ENCODE measurements at places on chromosomes 3 and 15.

- no peak for DNase-seq
These were observed 27.9 kb downstream of the PLCL2 start for GRCh38 chr3:16912400-16913263.

- no peak for DNase-seq
These were observed 487.1 kb upstream of the CNTN3 start for GRCh38 chr3:75101329-75102147.

- DNase-seq, result no peak
These were observed 217.4 kb upstream of the CD96 start for GRCh38 chr3:111324645-111325044.

GRCh38 chr3:9600597-9600996 is 47.0 kb upstream of the LHFPL4 start:
- DNase-seq, result peak; percentile 28

GRCh38 chr3:123961508-123961856 is 453 bp upstream of the CCDC14 start:
- DNase-seq, result no peak

DNA sequence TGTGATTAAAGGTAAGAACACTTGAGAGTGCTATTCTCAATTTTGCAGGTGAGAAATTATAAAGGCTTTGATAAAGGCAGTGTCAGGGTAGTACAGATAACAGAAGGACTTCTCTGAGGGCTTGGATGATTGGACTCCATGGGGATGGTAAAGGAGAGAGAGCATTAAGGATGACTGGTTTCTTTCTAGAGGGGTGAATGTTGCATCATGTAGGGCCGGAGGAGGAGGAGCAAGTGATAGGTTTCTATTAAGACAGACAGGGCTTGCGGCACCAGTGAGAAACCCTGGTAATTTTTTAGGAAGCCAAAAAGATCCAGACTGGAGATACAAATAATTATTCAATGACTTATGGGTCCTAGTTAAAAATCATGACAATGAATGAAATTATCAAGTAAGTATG is 230.7 kb upstream of the MME start:
- DNase-seq, result no peak

- no peak for DNase-seq
These were observed 34.8 kb downstream of the IGF1R start for GRCh38 chr15:98682992-98683701.

DNA sequence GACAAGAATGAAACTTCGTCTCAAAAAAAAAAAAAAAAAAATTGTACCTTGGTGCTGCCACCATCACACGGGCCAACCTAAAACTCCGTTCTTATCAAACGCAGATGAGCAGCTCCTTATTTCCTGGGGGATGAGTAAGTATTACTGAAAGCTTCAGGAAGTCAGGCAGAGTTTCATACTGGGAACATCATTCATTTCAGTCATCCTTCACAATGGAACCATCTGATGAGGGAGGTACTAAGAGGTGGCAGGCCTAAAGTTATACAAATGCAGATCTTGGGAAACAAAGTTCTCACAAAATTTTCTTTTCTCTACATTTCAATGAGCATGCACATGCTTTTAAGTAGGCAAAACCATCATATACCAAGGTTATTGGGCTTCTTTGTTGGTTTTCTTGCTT is 636.0 kb upstream of the LMCD1 start:
- DNase-seq, result no peak

- no peak for DNase-seq
These were observed 162.5 kb upstream of the BFSP2 start for GRCh38 chr3:133237380-133237779.

All from head of caudate nucleus (tissue), 42 donors.